ENCODE measurements at places on chromosomes 5 and 9. TPM values are rescaled to one million over a fixed set of nuclear protein-coding genes. Genes with fewer than 3 reads are reported as not detected.

Gene RAB24
- total RNA-seq = 14.2 TPM

Gene HSPB3
- 6.1 TPM for total RNA-seq

Gene SLC45A2
- total RNA-seq = not detected

Gene KIF4B
- not detected for total RNA-seq

Gene DDX4
- total RNA-seq = not detected

Gene CAVIN4
- 1.3 TPM for total RNA-seq

Gene GFI1B
- 0.32 TPM for total RNA-seq

Measured in fibroblast of villous mesenchyme (primary cell).